NCI-H2029 (cell line): ENCODE measurements at places on chromosomes 1 and 21.

DNA sequence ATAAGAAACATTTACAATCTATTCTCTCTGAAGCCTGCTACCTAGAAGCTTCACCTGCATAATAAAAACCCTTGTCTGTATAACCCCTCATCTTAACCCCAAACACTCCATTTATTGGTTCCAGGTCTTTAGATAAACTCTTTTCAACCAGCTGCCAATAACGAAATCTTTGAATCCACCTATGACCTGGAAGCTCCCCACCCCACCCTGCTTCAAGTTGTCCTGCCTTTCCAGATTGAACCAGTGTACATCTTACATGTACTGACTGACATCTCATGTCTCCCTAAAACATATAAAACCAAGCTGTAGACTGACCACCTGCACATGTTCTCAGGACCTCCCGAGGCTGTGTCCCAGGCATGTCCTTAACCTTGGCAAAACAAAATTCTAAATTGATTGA is 50.7 kb upstream of the VWA5B1 start:
- no peak for DNase-seq

DNA sequence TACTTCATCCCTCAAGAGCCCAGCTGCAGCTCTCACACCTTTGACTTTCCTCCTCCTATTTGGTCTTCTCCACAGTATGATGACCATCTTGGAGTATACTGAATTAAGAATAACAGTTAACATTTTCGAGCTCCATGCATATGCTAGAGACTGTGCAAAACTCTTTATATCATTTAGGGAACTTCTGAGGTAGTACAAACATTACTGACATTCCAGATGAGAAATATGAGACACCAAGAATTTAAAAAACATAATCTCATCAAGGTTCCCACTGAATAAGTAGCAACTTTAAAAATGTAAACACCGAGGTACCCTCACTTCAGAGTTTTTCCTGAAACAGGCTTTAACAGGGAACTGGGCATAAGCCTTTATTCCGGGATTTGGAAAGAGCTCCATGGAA is 22.7 kb downstream of the FMO3 start:
- no peak for DNase-seq

GRCh38 chr1:185087101-185087500 is 41.7 kb downstream of the RNF2 start:
- no peak for DNase-seq

- DNase-seq: no peak
Measured at GRCh38 chr1:24177161-24177560, 9.9 kb downstream of the IFNLR1 start.

- no peak for DNase-seq
Measured at GRCh38 chr1:210817385-210818275, 316.3 kb downstream of the KCNH1 start.

- DNase-seq: no peak
Measured at GRCh38 chr21:26116456-26117011, 54.0 kb downstream of the APP start.

GRCh38 chr1:7642781-7643529 is 128.1 kb upstream of the VAMP3 start:
- no peak for DNase-seq

GRCh38 chr1:45103534-45103933 is 91.5 kb downstream of the UROD start:
- DNase-seq: no peak

DNA sequence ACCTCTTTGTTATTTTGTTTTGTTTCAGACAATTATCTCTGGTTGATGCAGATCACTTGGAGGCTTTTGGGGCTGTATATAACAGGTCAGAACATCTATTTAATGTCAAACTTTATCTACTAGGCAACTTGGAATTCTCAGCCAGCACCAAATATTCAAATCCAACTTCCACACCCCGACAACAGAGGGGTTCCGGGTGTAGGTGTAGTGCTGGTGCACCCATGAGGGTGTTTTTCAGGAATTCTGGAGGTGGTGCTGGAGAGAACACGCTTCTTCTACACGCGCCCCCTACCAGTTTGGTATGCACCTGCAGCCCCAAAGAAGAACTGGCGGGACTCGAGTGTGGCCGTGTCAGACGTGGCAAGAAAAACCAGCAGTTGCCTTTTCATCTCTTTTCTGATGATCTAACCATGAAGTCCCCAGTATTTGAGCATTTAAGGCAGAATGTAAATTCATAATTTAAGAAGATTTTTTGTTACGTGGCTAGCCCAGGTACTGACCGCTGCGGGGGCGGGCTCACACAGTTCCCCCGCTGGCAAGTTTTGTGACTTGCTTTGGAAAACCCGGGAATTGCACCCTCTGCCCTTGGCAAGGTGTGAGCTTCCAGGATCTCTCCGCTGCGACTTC is 462 bp upstream of the TLCD4 start:
- DNase-seq: peak; percentile 72

DNA sequence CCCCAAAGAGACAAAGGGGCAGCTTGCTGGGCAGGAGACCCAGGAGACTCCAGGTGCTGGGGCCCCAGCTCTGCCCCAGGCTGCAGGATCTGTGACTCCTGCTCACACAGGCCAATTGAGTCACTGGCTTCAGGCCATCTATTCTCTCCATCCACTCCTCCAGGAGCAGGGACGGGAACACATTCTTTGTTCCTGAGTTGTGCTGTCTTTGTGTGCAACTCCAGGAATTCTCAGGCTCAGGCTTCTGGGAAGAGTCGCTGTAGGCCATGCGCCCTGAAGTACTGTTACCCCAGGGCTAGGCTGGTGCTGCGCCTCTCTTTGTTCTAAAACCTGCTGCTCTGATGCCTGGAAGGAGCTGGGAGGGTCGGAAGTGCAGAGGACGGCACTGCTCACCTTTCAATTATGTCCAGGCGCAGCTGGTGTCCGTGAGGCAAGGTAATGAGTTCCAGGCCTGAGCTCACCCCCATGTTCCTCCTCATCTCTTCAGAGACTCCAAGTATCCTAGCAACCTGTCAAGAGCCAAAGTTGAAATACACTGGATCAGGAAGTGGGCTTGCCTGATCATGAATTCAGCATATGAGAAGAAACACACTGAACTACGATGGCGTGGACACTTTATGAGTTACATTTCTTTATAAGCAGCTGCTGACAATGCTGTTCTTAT is 105.9 kb downstream of the BCAR3 start:
- no peak for DNase-seq

GRCh38 chr1:155064832-155065429 is 1.4 kb downstream of the EFNA4 start:
- no peak for DNase-seq

- DNase-seq: no peak
Measured at GRCh38 chr1:203276916-203277545, 28.3 kb upstream of the BTG2 start.

GRCh38 chr1:66968574-66968973 is 43.8 kb downstream of the MIER1 start:
- no peak for DNase-seq

GRCh38 chr1:27292106-27292505 is 29.9 kb upstream of the TMEM222 start:
- no peak for DNase-seq

GRCh38 chr21:26137379-26138060 is 33.0 kb downstream of the APP start:
- DNase-seq: no peak

DNA sequence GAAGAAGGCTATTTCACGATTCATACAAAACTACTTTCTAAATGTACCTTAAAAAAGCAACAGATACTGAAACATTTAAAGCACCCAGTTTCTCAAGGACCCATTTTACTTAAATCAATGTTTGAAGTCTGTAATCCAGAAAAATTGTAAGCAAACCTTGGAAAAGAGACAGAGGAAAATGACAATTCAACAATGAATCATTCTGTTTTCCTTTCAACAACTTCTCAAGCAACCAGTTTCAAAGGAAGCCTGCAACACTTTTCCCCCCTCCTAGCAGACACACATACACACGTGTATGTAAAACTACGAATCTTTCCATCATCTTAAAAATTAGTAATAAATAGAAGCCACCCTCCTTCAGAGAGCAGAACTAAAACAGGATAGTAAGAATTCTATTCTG is 1.2 kb downstream of the RERE start:
- DNase-seq: no peak

DNA sequence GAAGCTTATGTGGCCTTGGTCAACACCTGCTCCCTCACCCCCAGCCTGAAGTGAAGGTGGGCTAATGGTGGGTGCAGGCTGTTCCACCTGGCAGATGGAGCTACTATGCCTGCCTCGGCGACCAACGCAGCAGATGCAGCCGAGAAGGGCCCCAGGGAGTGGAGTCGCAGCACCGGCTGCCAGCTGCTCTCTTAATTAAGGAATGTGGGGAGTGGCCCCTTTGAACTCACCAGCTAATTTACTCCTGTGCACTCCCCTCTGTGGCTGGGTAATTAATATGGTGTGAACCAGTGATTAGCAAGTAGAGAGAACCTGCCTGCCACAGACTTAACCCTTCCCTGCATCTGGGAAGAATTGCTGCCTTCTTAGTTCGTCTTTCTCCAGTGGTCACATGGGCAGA is 3.3 kb upstream of the SLAMF8 start:
- DNase-seq: no peak

DNA sequence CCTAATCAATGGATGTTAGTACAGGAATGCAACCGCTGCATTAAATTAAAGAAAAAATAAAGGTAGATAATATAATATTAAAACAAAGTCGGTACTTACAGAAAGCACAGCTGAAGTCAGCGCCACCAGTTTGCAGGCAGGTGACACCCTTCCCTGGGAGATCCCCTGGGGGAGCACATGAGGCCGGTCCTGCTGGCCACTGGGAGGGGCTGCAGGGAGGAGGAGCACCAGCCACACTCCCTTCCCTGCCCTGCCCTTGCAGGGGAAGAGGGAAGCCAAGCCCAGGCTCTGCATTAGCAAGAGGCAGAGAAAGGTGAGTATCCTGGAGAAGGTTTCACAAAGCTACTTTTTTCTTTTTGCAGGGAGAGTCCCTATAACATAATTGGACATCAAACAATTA is 507.0 kb downstream of the AJAP1 start:
- DNase-seq: no peak

DNA sequence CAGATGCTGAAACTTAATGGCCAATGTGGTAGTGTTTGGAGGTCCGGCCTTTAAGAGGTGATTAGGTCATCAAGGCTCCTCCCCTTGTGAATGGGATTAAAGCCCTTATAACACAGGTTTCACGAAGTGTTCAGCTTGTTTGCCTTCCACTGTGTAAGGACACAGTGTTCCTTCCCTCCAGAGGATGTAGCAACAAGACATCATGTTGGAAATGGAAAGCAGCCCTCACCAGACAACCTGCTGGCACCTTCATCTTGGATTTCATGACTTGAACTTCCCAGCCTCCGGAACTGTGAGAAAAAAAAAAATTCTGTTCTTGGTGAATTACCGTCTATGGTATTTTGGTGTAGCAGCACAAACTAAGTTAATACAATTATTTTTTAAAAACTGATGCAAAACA is 613.8 kb downstream of the KIF26B start:
- DNase-seq: no peak

DNA sequence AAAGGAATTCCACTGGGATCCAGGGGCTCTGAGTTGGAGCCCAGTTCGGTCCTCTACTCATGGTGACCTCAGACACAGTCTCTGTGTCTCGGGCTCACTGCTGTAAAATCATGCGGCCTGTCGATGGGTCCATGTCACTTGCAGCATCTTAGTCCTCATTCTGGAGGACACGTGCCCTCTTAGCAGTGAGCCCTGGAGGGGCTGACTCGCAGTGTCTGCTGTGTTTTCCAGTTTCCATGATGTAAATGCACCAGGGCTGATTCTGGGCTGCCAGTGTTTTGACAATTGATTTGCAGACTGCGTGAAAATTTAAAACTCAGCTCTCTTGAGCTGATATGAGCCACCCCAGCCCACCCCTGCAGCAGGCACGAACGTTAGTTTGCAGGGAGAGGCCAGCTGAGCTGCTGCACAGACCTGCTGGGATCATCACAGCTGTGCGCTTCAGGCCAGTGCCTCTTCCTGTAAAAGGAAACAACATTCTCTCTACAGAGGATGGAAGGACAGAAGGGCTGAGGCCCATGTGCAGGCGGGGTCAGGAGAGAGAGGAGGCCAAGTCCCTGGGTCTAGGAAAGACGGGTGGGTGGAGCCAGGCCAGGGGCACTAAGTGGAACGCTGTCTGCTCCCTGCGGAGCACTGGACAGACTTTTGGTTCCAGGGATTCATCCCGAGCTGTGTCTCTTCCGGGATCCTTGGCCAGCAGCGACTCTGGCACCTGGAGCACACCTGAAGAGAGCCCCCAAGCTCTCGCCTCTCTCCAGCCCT is 42.6 kb downstream of the RSPH1 start:
- no peak for DNase-seq

GRCh38 chr1:203592730-203593129 is 33.9 kb upstream of the ATP2B4 start:
- DNase-seq: no peak

GRCh38 chr1:3787349-3787715 is 9.0 kb downstream of the LRRC47 start:
- DNase-seq: no peak

GRCh38 chr1:84540759-84541158 is 33.5 kb downstream of the CTBS start:
- DNase-seq: no peak

DNA sequence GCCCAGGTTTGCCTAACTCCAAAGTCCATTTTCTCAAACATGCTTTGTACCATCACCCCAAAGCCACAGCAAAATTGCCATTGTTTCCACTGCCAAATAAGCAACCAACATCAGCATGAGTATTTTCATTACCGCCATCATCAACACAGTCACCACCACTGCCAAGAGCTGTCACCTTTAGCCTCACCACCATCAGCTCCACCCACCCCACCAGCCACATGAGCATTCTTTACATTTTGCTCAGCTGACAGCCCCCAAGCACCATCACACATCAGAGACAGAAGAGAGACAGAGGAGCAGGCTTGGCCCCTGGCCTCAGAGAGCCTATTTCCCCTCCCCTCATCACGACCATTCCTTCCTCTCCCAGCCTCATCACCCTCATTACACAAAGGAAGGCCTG is 42.7 kb downstream of the TAS1R2 start:
- no peak for DNase-seq

DNA sequence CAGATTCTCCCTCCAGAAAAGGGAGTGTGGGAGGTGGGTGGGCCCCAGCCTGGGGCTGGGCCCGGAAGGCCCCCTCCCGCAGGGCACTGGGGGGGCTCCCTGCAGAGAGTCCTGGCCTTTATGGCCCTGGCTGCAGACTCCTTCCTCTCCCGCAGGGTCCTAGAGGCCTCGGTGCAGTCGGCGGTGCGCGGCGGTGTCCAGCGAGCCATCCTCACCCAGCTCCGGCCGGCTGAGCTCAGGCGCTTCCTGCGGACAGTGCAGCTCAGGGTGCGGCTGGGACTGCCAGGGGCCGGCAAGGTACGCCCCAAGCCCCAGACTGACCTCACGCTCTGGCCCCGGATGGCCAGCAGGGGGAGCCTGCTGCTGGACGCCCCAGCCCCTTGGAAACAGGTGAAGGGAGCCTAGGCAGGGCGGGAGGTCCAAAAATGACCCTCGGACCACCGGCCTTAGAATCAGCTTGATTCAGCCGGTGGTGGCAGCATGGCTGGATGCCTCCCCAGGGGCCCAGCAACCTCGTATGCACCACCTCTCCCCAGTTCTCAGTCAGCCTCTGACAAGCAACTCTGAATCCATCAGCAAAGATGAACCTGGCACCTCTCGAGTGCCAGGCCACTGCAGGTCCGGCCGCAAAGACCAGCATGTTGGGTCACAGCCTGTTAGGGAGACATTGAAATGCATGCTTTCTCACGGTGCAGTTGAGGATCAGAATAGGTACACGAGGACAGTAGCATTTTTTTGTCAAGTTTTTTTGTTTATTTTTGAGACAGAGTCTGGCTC is 20.6 kb downstream of the MTHFR start:
- DNase-seq: no peak

- DNase-seq: no peak
Measured at GRCh38 chr21:42140196-42140934, 69.2 kb downstream of the UMODL1 start.

GRCh38 chr1:90174246-90174645 is 179.3 kb downstream of the ZNF326 start:
- DNase-seq: no peak
